ENCODE measurements at places on chromosomes 3 and 15. TPM values are rescaled to one million over a fixed set of nuclear protein-coding genes. Genes with fewer than 3 reads are reported as not detected.

DNA sequence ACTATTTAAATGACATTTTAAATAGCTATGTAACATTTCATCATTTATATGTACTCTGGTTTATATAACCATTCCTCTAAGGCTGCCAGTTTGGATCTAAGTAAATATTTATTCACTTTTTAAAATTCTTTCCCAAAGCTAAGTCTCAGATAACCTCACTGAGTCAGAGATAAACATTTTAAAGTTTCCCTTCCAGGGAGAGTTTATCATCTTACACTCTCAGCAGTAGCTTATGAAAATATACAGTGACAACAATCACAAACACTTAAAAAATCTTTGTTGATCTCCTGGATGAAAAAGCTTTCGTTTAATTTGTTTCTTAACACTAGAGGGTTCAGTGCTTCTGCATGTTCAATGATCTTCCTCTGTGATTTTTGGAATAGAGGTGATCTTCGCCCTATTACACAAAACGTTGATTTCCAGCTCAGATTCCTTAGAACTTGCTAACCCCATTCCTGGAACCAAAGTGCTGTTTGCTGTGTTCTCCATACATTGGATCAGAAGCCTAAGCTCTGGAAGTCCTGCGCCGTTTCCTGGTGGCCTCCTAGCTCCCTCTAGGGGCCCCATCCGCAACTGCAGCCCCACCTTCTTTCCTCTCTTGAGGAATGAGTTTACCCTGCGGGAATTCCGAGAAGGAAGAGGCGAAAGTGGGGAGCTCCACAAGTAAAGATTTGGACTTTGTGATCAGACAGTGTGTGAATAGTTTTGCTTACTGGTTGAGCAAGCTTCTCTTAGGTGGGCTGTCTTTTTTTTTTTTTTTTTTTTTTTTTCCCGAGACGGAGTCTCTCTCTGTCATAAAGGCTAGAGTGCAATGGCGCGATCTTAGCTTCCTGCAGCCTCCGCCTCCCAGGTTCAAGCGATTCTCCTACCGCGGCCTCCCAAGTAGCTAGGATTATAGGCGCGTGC, 29.3 kb upstream of the SACM1L start:
- DNase-seq = peak; percentile 61

- DNase-seq = no peak
These were observed 90.1 kb upstream of the BHLHE40 start for GRCh38 chr3:4888913-4889846.

GRCh38 chr3:187960820-187961219, 193.1 kb upstream of the LPP start:
- DNase-seq = no peak

DNA sequence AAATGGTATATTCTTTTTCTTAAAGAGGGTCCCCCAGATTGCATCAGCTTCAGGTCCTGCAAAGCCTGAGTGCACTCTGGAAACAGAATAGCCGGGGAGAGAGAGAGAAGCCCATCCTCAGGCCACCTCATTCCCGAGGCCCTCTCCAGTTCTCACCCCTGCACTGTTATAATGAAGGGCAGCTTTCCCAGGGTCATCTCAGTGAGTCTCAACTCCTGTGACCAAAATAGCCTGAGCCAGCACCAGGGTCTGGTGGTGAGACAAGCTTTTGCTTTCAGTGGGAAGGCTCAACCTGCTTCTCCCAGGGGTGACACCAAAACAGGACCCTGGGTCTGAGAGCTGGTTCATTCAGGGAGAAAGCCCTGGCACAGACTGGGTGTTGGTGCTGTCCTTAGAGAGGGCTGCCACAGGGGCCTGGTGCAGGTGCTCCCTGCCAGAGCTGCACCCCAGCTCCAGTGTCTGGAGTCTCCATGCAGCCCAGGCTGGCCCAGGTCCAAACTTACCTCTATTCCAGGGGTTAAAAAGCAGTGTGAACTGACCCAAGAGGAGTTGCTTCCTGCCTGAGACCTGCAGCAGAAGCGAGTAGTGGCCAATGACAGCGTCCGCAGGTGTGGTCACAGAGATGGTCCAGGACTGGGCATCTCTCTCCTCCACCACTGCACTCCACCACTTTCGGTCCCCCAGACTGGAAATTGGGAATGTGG, 6.1 kb downstream of the EPB42 start:
- DNase-seq = no peak

DNA sequence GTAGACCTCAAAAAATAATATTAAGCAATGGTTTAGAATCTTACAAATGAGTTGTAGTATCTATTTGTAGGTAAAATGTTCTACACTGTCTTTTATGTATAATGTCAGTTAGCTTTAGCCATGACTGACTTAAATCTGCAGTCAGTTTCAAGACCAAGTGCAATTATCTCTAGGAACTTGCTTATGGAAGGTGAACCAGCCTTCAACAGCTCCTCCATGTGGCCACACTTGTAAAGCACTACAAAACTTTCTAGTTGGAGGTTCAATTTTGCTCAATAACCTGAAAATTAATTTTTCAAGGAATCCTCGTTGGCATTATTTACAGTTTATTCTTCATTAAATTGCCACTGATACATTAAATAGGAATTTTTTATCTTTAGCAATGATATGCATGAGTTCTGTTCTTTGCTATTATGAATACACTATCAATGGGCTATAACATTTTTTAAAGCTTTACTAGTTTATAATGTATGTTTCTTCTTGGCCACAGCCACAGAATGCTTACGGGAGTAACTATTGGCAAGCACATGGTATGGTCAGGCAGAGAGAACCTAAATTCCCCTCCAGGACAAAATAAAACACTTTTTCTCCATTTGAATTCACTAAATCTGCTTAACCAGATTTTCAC, 315.3 kb upstream of the UBE2E2 start:
- DNase-seq = no peak

- DNase-seq = no peak
These were observed 386.5 kb upstream of the CFAP20DC start for GRCh38 chr3:59436164-59436958.

DNA sequence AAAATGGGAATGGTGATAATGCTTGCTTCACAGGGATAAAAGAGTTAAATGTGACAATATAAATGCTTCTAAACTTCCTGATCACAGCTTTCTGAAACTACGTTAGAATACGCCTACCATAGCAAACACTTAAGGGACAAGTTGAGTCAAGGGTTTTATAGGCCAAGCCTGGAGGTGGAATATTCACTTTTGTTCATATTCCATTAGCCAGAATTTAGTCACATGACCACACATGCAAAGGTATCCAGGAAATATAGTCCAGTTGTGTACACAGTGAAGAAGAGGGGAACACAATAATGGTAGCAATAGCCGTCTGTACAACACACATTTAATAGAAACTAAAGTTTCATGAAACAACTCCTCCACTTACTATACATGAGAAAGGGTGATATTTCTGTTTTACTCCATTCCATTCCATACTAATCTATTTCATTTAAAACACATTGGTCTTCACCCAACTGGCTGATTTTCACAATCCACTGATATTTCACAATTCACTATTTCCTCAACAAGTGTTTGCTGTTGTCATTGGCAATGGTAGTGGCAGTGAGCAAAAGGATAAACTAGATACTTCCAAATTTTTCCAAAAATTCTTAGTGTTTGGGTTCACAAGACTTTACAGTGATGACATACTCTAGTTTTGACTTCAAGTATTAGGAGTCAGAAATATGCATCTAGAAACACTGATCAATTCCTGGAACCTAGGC, 270.9 kb downstream of the ERC2 start:
- DNase-seq = no peak

DNA sequence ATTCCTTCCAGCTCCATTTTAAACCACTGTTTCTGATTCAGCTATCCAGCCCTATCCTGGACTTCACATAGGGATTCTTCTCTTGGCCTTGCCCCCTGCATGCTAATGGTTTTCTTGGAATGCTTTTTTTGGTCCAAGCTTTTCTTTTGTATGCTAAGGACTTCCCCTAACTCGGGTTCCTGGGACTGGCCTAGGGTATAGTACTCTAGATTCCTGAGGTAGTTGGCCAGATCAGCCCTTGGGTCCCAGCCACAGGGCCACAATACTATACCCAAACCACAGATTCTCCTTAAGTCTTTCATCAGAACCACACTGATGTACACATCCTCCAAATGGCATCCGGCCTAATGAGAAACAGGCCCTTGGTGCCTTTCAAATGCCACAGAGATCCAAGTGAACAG, 2.8 kb downstream of the FYCO1 start:
- DNase-seq = peak; percentile 54

The SCN5A gene
- 5.9 TPM for total RNA-seq

The CAPN3 gene
- total RNA-seq = not detected

The SST gene
- total RNA-seq = not detected

The PLSCR4 gene
- total RNA-seq = 2.7 TPM

The TBC1D5 gene
- total RNA-seq = 42.2 TPM

The FBXO40 gene
- 0.05 TPM for total RNA-seq

The MED12L gene
- total RNA-seq = 2.0 TPM

Measured in HT1080 (cell line).